NB4 (cell line): ENCODE measurements at places on chromosomes 6 and 20.

- peak; percentile 37 for DNase-seq
Measured at GRCh38 chr6:149217466-149217888, 100.0 kb upstream of the TAB2 start.

DNA sequence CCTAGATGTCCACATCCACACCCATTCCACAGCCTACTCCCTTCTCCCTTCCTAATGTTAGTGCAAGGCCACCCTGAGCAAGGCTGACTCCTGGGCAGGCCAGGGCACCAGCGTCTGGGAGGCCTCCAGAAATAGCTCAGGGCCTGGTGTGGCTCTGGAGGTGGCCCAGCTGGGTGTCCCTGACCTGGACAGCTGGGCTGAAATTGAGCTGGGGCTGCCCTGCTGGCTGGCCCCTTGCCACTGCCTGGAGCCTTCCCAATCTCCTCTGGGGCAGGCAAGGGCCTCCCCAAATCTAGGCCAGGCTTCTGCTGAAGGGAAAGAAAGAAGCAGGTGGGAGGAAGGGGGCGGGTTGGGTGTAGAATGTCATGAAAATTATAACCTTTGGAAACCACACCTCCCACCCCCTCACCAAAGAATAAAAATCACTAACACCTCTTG, 2.1 kb downstream of the FAM110A start:
- DNase-seq: no peak

DNA sequence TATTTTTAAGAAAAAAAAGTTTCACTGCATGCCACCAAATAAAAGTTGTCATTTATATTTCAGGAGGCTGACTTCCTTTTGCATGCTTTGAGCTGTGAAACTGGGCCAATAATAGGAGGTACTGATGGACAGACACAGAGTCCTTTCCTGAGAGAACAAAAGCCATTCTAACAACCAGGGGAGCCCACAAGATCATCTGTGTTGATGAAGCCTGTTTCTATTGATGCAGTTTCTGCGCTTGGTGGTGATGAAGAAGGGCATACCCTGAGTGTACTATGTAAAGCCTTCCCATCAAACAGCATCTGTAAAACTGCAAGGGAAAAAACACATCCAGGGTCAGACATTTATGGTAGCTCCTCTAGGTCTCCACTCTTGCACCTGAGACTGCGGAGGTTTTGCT, 34.8 kb downstream of the ABHD12 start:
- DNase-seq: no peak

DNA sequence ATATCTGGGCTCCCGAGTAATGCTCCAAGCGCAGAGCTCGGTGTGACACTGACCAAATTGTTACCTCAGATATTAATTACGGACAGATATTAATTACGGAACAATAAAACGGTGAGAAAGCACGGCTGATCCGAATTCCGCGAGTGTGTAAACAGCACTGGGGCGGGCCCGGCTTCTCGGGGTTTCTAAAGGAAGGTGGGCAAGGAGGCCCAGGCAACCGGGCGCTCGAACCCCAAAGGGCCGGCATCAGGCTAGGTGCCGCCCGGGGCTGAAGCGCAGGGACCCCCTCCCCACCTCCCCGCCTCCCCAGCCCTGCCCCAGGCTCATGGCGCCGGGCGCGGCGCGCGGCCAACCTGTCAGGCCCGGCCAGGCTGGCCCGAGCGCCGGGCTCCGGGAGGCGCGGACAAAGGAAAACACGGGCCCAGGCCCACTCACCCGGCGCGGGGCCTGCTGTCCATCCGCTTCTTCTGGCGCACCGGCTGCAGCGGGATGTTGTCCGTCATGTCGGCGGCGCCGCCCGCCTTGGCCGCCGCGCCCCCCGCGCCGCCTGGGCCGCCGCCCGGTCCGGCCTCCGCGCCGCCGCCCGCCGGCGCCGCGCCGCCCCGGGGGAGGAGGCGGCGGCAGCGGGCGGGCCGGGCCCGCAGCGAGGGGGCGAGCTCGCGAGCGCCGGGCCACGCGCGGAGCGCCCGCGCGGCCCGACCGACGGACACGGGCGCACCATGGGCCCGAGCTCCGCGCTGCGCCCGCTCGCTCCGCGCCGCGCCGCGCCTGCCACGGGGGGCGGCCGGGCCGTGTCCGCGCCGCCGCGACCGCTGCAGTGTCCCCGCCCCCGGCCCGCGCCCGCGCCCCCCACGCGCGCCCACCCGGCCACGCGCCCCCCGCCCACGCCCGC, at the start of gene ATP9A:
TSS of gene ATP9A (minus strand) at position 524 of the 892 bp plus-strand sequence. CDS start at position 503, 21 bp downstream.
- DNase-seq: no peak

GRCh38 chr6:37008484-37009465, 3.3 kb downstream of the FGD2 start:
- no peak for DNase-seq

GRCh38 chr6:110338820-110339470, 19.2 kb downstream of the METTL24 start:
- DNase-seq: no peak

- no peak for DNase-seq
Measured at GRCh38 chr6:15102241-15102640, 143.6 kb upstream of the JARID2 start.

GRCh38 chr20:3071610-3072529, at the start of gene OXT:
Gene OXT, plus strand, starts transcription at chr20:3071620. Its CDS starts 36 bp downstream, at chr20:3071656.
- DNase-seq: no peak

GRCh38 chr20:46619445-46619844, 31.8 kb downstream of the SLC13A3 start:
- DNase-seq: no peak

GRCh38 chr20:39311851-39312506, 349.8 kb downstream of the DHX35 start:
- DNase-seq: no peak

DNA sequence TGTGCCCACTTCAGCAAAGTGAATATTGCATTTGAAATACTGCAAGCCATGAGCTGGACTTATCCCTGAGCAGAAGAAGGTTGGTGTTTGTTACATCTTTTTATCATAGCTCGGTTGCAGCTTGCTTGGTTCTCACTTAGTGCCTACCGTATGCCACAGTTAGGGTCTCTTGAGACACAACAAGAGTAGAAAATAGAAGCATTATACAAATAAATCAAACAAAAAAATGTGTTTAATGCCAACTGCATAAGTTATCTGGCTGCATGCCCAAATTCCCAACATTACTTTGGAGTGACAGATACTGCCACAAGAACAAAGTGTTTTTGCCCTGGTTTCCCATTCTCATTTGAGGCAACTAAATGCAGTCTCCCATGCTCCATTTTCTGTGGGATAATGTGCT, 53.9 kb upstream of the LAMP5 start:
- DNase-seq: no peak

DNA sequence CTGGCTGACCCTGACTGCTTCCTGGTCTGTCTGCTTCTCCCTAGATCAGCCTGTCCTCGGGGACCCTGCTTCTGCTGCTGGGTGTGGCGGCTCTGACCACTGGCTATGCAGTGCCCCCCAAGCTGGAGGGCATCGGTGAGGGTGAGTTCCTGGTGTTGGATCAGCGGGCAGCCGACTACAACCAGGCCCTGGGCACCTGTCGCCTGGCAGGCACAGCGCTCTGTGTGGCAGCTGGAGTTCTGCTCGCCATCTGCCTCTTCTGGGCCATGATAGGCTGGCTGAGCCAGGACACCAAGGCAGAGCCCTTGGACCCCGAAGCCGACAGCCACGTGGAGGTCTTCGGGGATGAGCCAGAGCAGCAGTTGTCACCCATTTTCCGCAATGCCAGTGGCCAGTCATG, 6.3 kb downstream of the NRSN2 start:
- DNase-seq: no peak

DNA sequence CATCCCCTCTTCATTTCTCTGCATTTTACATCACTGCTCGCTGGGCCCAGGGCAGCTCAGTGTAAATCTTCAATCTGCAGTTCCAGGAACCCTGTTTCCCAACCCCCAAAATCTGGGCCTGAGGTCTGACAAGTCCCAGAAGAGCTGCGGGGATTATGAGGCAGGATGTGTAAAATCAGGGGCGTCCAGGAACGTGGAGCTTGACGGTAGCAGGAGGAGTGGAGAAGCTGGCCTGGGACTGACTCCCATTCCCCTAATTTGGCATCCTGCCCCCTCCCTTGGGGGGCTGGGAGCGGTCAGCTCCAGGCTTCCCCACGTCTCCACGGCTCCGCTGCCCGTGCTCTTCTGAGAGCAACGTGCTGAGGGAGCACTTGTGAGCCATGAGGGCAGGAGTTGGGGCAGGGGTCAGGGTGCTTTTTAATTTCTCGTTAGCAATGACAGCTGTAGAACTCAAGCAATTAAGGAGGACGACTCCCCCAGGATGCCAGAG, 23.4 kb upstream of the VEGFA start:
- no peak for DNase-seq

- no peak for DNase-seq
Measured at GRCh38 chr6:165514621-165515020, 148.4 kb downstream of the PDE10A start.

GRCh38 chr20:887137-887536, 29.0 kb downstream of the ANGPT4 start:
- no peak for DNase-seq

- DNase-seq: no peak
Measured at GRCh38 chr6:101429845-101430244, 36.3 kb downstream of the GRIK2 start.

DNA sequence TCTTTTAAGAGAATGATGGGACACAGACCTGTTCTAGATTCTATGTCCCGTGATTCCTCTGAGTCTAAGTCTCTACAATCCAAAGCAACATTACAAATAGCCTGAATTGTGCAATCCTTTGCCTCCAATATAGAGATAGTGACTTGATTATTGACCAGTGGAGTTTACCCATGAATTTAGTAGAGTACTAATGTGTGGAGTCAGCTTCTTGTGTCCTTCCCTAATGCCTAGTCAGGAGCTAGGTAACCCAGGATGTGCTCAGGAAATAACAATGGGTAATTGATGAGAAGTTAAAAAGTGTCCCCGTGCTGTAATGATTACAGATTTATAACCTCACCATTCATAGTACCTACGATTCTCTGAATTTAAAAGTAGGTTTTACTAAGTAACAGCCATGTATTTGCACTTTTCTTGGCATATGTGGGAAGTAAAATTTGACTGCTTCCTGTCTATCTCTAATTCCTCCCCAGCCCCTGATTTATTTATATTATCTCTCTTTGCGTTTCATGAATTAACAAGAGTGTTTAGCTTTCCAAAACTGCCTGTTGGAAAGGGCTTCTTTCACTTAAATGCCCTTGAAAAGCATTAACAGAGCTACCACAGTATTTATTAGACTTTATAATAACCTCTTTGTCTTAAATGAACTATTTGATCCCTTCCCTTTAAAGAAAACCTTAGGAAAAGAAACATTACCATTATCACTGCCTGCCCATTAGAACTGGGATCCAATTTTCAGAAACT, 30.5 kb downstream of the NEDD9 start:
- DNase-seq: no peak

DNA sequence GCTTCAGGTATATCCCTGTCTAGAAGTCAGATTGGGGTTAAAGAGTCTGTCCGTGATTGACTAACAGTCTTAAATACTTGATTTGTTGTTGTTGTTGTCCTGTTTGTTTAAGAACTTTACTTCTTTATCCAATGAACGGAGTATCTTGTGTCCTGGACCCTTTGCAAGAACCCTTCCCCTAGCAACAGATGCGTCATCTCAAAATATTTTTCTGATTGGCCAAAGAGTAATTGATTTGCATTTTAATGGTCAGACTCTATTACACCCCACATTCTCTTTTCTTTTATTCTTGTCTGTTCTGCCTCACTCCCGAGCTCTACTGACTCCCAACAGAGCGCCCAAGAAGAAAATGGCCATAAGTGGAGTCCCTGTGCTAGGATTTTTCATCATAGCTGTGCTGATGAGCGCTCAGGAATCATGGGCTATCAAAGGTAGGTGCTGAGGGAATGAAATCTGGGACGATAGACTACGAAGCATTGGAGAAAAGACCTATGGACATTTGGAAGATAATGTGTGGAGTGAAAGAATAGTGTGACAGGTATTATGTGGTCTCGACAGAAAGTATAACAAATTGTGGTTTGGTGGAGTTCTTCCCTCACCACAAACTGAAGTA, at the start of gene HLA-DRA:
TSS of gene HLA-DRA (plus strand) at position 286 of the 613 bp plus-strand sequence. CDS start at position 350, 64 bp downstream.
- DNase-seq: peak; percentile 56

DNA sequence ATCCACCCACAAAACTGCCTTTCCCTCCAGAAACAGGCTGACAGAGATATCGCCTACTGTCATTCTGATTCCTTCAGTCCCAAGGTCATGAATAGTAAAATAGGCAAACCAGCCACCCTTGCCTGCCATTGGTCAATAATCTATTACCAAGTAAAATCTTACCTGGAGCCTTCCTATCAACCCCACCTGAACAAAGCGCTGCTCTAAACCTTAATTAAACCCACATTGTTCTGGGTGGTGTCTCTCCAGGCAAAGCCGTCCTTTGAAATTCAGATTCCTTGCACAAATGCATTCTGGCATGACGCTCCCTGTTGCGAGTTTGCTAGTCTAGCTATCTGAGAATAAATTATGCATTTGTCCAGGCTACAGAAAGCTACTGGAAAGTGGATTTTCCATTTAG, 291.6 kb upstream of the ECI2 start:
- no peak for DNase-seq

DNA sequence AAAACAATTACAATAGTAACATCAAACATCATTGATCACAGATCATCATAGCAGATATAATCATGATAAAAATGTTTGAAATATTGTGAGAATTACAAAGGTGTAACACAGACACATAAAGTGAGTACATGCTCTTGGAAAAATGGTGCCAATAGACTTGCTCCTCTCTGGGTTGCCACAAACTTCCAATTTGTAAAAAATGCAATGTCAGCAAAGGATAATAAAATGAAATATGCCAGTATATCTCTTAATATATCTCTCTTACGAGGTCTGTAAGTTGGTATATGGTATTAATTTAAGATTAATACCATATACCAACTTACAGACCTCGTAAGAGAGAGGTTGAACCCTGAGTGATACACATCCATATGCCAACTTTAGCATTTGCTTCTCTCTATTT, 13.4 kb upstream of the CST3 start:
- no peak for DNase-seq

DNA sequence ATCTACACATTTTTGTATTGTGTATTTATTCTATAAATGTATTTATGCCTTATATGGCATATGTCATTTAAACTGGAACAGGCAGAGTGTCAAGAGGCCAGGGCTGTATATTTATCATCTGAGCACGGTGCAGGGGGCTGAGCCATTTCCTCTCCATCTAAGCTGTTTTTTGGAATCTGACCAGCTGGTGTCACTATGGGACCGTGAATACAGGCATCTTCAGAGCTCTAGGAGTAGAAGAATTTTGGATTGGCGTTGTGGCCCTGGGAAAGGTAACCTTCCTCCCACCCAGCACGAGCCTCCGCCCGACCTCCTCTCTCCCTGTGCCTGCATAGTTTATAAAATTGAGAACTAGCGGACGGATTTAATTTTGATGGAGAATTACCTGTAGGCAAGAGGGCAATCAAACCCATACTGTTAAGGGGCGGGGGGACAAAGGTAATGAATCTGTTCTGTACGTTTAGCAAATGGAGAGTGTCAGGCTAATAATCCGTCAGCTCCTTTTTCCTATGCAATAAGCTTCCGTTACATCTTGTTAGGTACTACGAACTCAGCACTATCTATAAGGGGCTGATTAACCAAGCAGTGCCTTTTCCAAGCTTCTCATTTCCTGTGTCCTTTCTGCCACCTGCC, 29.0 kb upstream of the EEF1E1 start:
- peak; percentile 72 for DNase-seq

DNA sequence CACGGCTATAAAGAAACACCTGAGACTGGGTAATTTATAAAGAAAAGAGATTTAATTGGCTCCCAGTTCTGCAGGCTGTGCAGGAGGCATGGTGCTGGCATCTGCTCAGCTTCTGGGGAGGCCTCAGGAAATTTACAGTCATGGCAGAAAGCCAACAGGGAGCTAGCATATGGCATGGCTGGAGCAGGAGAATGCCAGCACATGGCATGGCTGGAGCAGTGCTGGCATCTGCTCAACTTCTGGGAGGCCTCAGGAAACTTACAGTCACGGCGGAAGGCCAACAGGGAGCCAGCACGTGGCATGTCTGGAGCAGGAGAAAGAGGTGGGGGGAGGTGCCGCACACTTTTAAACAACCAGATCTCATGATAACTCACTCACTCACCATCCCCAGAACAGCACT, 32.5 kb upstream of the DACT2 start:
- no peak for DNase-seq
